ENCODE measurements at places on chromosomes 5 and 9.

- DNase-seq = no peak
Measured at GRCh38 chr5:76204713-76205112, 121.5 kb downstream of the SV2C start.

DNA sequence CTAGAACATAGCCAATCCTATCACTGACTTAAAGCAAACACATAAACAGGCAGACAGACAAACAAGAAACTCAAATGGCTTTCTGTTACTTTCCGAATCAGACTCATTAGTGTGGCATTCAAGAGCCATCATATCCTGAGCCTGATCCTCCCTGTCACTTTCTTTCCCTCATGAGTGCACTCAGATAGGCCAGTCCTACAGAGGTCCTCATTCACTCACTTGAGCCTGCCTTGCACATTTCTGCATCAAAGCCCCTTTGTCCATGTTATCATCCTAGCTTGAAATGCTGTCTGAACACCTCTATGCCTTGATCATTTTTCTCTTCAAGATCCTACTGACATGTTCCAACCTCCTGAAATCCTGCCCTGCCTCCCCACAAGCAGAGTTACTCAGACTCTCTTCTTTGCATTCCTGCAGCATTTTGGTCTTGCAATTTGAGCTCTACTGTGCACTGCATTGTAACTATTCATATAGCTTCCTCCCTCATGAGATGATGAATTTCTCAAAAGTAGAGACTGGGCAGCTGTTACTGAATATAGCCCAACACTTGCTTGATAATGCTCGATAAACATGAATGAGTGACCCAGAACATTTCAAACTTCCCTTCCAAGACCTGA, 126.9 kb downstream of the PALM2AKAP2 start:
- no peak for DNase-seq

GRCh38 chr9:20742833-20743232, 58.8 kb downstream of the FOCAD start:
- no peak for DNase-seq

DNA sequence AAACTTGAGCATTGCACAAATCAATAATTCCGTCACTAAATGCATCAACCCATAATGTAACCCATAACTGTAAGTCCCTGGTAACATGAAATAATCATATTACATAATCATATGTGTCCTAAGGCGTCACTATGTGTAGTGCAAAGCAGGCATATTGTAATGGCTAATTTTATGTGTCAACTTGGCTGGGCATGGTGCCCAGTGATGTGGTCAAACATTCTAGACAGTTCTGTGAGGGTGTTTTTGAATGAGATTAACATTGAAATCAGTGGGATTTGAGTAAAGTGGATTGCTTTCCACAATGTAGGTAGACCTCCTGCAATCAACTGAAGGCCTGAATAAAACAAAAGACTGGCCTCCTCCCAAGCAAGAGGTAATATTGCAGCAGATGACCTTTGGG, 794.4 kb upstream of the ACO1 start:
- DNase-seq = no peak

GRCh38 chr9:31847963-31848362, 536.5 kb upstream of the ACO1 start:
- DNase-seq = no peak

DNA sequence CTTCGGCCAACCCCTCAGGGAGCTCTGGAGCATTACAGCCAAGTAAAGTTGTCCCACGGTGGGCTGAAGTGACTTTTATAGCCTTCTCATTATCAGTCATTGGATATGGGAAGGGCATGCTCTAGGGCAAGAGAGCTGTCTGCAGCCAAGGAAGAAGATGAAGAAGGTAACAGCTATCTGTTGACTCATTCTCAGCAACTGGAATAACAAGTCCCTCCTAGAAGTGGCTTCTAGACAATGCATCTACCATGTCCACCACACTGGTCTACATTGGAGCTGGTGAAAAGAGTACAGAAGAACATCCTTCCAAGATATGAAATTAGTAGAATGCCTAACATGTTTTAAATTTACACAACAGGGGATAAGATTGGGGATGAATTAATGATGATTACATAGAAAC, 524.2 kb downstream of the ACTL7B start:
- no peak for DNase-seq

DNA sequence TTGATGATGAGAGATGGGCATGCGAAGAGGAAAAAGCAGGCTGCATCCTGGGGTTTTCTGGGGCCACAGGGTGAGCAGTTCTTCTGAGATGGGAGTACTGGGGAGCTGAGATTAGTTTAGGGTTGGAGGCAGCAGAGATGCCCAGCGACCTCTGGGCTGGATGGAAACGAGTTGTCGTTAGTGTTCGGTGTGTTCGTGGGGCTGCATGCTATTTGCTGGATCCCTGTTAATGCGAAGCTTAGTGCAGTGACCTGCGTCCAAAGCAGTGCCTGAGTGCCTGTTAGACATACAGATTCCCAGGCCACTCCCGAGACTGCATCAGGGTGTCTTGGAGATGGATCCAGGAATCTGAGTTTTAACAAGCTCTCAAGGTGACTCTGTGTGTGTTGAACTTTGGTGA, 201.3 kb downstream of the CACNA1B start:
- DNase-seq = no peak

GRCh38 chr9:130423272-130423671, 21.5 kb upstream of the ASS1 start:
- no peak for DNase-seq
